ENCODE measurements at places on chromosomes 3 and 15. TPM values are rescaled to one million over a fixed set of nuclear protein-coding genes. Genes with fewer than 3 reads are reported as not detected.
A peak's percentile ranks its signal among the peaks of the same experiment; 100 is the strongest.

DNA sequence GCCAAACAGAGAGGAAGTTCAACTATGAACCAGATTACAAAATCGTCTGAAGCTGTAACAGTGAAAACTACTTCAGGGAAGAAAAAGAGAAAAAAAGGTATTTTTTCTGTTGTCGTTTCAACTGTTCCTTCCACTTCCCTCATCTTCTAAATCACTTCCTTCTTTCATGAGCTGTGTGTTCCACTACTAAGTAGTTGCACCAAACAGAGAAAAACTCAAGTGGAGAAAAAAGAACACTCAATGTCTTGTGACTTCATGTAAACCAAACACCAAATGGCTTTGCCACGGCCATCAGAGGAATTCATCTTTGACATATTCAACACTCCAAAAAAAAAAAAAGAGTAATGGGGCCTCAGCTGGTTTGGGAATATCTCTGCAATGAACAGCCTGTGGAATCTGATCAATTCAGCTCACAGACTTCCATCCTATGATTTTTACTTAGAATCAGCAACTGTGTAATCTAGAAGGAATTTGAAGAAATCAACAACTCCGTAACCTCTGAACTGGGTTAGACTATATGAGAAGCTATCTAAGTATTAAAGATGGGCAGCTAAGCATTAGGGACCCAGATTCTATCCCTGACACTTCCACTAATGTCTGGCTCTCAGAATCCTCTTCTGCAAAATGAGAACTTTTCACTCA is 47.5 kb upstream of the RNF7 start:
- no peak for DNase-seq

DNA sequence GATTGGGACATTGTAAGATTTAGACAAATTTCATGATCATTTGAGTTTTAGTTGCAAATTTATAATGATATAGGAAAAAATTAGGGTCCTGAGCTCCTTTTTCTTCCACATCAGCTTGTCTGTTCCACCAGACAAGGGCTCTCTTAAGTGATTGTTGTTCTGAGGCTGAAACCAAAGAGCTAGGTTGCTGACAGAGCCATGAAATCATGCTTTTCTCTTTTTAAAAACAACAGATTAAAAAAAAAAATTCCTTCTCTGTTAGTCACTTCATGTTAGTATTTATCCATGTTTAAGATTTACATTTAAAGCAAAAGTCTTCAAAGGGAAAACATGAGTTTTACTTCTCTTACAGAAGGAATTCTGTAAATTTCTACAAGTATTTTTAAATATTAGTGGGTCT is 56.8 kb downstream of the ATP2C1 start:
- no peak for DNase-seq

DNA sequence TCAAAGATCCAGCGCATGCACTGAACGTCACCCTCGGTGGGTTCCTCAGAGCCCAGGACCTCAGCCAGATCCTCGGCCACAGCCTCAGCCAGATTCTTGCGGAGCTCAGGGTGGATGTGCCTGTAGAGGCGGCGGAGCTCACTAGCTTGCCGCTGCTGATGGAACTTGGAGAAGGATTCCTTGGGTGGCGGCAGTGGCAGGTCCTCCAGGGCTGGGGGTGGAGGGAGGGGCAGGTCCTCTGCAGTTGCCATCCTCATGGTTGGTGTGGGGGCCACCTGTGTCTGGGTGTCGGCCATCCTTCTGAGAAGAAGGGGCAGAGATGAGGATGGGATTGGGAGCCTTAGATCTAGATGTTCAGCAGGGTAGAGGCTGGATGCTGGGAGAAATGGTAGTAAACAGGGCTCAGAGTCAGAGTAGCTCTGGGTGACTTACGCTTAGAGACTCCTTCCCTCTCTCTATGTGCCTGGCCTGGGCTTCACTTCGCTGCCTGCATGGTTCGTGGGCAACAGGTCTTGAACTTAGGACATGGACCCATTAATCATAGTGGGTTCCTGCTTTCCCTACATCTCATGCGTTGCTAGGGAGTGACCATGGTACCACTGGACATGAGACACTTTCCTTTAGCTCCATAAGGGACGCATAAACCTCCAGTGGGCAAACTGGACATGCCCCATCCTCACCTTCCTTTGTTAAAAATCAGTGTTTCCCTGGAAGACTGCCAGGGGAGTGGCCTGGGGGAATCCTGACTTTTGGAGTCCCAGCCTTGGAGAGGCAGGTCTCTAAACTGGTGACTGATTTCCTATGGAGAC is 3.0 kb downstream of the XIRP1 start:
- no peak for DNase-seq

DNA sequence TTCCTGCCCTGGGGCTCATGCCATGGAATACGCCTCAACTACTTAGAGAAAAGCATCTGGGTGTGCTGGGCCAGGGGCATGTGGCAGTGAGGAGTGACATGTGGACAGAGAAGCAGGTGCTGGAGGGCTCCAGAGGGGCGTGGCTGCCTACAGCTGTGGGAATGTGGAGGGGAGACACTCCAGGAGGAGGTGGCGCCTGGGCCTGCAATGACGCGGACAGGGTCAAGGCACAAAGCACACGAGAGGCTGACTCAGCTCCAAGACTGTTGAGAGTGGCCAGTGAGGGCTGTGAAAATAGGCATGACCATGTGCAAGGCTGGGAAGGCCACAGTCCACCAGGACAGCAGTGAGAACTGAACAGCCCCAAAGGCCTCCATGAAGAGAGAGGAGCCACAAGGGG is 48.5 kb downstream of the PTH1R start:
- no peak for DNase-seq

DNA sequence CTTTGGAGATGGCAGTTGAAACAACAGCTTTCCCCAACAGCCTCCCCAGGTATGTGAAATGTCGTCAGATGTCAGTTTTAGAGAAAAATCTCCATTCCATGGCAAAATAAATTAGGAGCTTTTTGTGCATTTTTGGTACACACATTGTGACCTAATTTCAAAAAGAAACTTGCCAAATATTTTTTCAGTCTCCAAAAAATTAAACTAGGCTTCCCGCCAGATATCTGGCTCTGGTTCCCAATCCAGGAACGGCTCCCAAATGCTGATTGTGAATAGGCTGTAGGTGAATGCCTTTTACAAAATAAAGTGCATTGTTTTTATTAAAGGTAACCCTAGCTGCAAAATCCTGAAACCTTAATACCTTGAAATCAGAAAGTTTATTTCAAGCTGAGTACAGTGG is 10.9 kb downstream of the KCNAB1 start:
- no peak for DNase-seq

GRCh38 chr15:83919319-83919830 is 265.5 kb downstream of the ADAMTSL3 start:
- DNase-seq, result no peak

DNA sequence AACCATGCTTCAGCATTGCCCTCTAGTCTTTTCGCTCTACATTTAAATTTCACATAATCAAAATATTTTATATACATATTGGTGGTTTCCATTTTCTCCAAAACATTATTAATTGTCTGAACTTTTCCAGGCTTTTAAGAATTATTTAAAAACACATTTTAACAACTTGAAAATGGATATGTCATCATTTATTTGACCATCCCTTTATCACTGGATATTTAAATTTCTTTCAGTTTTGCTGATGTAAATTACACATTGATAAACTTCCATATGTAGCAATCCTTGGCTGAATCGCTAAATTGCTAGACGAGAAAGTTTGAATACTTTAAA is 146.0 kb downstream of the ATP10A start:
- DNase-seq, result no peak

- no peak for DNase-seq
Measured at GRCh38 chr15:33341953-33342352, 31.2 kb downstream of the RYR3 start.

GRCh38 chr3:174408310-174408709 is 450.8 kb upstream of the NAALADL2 start:
- DNase-seq, result no peak

DNA sequence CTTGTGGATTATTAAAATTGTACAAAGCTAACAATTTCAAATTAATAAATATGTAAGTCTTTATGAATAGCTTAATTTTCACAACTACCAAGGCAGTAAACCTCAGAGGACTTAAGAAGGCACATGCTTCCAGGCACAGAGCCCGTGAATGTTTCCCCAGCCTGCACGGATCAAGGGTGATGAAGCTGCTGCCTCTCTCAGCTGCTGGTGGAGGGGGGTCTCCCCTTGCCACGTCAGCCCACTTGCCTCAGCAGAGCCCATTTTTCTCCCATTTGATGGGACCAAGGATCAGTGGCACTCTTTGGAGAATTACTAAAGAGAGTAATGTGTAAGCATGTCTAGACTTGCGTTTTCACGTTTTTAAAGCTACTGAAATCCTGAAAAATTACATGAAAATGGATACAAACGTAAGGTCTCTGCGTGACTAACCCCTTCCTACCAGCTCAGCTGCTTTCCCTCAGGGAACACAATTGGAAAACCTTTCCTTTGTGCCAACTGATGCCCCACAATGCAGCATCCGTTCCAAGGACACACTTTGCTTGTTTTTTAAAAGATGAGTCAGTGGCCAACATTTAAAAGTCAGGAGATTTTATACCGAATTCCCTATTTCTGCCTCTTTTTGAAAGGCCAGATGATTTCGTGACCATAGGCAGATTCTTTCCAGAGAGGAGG is 494.1 kb downstream of the GABRG3 start:
- no peak for DNase-seq

DNA sequence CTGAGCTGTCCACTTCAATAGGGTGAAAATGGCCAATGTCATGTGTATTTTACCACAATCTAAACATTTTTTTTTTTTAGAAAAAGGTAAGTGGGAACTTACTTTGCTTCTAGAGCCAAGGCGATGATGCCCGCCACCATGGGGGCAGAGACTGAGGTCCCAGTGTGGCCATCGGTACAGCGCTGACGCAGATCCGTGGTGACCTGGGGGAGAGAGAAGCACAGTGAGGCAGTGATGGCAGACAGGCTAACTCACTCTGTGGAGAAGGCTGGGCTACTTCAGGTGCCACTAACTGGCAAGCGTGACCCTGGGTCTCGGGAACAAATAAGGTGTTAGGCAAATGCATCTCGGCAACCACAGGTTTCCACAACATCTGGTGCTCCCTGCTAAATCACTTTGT is 94.3 kb upstream of the SNRPA1 start:
- no peak for DNase-seq

- no peak for DNase-seq
Measured at GRCh38 chr3:132254076-132254755, 63.0 kb upstream of the ACP3 start.

- no peak for DNase-seq
Measured at GRCh38 chr3:59946401-59946800, 896.6 kb upstream of the CFAP20DC start.

DNA sequence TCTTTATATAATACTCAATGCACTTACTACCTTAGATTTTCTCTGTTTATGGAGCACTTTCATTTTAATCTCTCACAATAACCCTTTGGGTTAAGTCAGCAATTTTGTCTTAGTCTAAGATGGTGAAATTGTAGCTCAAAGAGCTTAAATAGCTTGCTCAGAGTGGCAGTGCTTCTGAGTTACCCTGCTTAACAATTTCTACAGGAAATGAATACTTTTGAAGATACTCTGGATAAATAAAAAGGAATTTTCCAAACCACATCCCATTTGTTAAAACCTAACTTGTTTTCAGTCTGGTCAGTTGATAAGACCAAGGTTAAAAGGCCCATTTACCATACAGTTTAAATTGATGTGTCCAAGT is 37.2 kb downstream of the HMG20A start:
- no peak for DNase-seq

- peak; percentile 74 for DNase-seq
Measured at GRCh38 chr3:11600501-11601282, 43.0 kb downstream of the VGLL4 start.

- no peak for DNase-seq
Measured at GRCh38 chr15:66126031-66126441, 127.5 kb downstream of the MEGF11 start.

GRCh38 chr3:159978353-159978752 is 10.3 kb upstream of the IL12A start:
- DNase-seq, result no peak

- no peak for DNase-seq
Measured at GRCh38 chr3:168322941-168323340, 227.2 kb upstream of the GOLIM4 start.

DNA sequence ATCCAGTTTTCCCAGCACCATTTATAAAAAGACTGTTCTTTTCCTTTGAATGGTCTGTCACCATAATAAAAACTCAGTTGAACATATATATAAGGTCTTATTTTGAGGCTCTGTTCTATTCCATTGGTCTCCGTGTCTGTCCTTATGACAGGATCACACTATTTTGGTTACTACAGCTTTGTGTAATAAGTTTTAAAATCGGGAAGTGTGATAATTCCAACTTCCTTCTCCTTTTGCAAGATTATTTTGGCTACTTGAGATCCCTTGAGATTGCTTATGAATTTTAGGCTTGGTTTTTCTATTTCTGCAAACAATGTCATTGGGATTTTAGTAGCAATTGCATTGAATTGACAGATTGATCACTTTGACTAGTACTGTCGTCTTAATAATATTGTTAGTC is 35.7 kb downstream of the SACM1L start:
- no peak for DNase-seq

- DNase-seq, result no peak
Measured at GRCh38 chr3:120506828-120507774, 56.3 kb upstream of the FSTL1 start.

The PHLDB2 gene
- total RNA-seq, result 122 TPM

The ABTB1 gene
- total RNA-seq, result 33.0 TPM

The PTX3 gene
- 0.13 TPM for total RNA-seq

The OIP5 gene
- total RNA-seq, result not detected

The RHOV gene
- total RNA-seq, result not detected

The ACKR4 gene
- total RNA-seq, result 2.9 TPM

The ADGRG7 gene
- total RNA-seq, result not detected

The TMEM266 gene
- 0.13 TPM for total RNA-seq

The FANCI gene
- 3.6 TPM for total RNA-seq

The NR1I2 gene
- total RNA-seq, result 0.11 TPM

The RLBP1 gene
- not detected for total RNA-seq

The MITF gene
- 65.5 TPM for total RNA-seq

The MED12L gene
- total RNA-seq, result 0.67 TPM

The APEH gene
- 103 TPM for total RNA-seq

The GOLGA8S gene
- 0.16 TPM for total RNA-seq

The GOLGA6L10 gene
- 0.11 TPM for total RNA-seq

The ISLR gene
- 11.6 TPM for total RNA-seq

The CNTN3 gene
- 2.2 TPM for total RNA-seq

The SRPRB gene
- 26.4 TPM for total RNA-seq
